ENCODE measurements at places on chromosomes 1 and 21.
A peak's percentile ranks its signal among the peaks of the same experiment; 100 is the strongest.

- DNase-seq, result no peak
Measured at GRCh38 chr1:236762410-236762809, 32.7 kb upstream of the MTR start.

DNA sequence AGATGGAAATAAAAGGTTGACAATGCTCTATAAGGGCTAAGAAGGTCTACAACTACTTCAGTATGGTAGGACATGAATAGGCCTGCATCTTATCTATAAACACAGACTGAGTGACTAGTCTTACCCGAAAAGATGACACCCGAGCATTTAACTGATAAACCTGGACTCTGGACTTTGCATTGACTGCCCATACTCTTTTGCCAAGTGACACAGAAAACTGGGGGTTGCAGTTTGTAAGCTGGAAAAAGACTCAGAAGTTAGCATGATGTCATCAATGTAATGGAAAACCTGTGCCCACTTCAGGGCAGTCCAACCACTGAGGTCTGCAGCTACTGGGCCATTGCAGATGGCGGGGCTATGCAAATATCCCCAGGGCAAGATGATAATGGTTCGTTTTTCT lies 258.3 kb upstream of the NEGR1 start:
- no peak for DNase-seq

DNA sequence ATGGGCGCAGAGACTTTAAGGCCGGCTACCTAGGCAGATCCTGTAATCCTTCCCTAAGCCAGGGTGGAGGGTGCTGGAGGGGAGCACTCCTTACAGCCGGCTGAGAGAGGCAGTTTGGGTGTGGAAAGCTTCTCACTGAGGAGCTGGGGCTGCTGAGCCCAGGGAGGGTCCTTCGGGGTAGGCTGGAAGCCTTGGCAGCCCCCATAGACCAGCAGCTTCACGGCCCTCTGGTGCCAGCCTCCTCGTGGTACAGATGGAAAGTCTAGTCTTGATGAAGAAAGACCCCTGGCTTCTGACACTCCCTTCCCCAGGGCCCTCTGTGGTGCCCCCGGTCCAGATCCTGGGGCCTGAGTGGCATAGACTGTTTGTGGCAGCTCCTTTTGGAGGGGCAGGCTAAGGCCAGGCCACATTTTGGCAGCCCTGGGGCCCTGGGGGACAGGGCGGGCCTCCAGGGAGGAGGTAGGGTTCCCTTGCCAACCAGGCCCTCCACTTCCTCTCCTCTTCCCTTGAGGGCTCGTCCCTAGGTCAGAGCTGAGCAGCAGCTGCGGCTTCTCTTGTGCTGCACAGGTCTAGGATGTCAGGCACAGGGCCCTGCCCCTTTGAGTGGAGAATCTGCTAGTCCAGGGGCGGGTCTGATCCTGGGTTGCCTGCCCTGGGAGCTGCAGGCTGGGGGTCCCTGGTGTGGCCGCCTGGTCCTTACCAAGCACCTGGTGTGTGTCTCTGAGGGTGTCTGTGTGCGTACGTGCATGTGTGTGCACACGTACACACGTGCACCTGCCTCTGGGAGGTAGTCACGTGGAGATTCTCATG lies 4.8 kb downstream of the AMPD2 start:
- peak; percentile 47 for DNase-seq

GRCh38 chr1:70706381-70707037 lies 295.4 kb downstream of the CTH start:
- DNase-seq, result no peak

GRCh38 chr1:114482585-114482984 lies 28.4 kb downstream of the TRIM33 start:
- DNase-seq, result peak; percentile 29

- no peak for DNase-seq
Measured at GRCh38 chr1:7159116-7159781, 374.0 kb downstream of the CAMTA1 start.

DNA sequence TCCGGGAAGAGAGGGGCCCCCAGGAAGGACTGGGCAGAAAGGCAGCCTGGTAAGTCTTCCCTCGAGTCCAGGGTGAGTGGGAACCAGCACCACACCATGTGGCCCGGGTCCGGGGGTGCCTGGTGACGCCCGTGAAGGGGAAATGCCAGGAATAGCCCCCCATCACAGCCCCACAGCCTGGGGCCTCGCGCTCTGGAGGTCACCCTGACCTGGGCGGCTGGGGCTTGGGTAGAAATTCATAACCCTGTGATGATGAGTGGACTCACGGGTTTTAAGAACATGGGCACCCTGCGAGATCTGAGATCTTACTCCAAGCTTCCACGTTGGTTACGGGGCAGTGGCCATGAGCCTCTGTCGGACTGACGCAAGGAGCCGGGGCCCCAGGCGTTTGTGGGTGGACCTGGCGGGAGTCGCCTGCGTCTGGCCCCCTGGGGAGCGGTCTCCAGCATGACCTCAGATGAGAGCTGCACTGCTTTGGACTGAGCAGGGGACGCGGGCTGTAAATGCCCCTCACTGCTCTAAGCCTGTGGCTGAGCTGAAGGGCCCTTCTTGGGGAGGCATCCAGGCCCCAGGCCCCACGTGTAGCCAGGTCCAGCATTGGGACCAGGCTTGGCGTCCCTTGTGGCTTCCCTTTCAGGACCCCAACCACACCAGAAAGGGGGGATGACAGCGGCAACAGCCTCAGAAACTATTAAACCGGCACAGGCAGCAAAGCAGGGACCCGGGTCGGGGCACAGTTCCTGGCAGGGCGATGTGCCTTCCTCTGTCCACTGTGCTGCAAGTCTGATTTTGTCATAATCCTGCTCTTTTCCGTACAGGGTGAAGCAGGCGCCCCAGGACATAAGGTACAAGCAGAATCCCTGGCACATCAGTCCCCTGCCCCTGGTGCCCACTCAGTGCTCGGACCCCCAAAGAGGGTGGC lies 60.0 kb downstream of the SLC19A1 start:
- no peak for DNase-seq

DNA sequence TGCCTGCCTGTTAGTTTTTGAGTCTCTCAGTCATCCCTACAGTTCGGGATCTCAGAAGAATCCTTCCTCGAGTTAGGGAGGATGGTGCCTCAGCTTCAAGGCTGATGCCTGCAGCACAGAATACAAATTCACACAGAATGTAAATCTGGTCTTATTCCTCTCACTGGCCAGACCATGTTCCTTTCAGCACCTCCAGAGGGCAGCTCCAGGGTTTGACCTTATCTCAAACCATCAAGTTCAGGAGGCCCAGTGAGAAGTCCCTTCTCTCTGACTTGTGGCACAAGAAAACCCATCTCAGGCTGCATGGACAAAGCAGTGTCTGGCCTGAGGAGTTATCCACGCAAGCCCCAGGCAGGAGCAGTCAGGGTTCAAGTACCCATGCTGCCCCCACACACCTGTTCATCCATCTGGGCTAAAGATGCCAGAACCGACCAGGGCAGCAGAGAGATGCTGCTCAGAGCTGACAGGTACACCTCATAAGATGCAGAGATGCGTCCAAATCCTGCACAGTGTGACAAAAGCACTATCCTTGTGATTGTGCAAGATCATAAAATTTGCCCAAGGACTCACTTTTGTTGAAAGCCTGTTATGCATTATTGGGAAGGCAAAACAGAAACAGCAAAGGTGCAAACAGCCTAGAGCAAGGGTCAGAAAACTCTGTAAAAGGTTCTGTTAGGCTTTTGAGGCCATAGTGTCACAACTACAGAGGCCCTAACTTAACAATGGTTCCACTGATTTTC lies 49.8 kb downstream of the BCAR3 start:
- peak; percentile 12 for DNase-seq

- no peak for DNase-seq
Measured at GRCh38 chr1:203361945-203362719, 11.2 kb upstream of the FMOD start.

DNA sequence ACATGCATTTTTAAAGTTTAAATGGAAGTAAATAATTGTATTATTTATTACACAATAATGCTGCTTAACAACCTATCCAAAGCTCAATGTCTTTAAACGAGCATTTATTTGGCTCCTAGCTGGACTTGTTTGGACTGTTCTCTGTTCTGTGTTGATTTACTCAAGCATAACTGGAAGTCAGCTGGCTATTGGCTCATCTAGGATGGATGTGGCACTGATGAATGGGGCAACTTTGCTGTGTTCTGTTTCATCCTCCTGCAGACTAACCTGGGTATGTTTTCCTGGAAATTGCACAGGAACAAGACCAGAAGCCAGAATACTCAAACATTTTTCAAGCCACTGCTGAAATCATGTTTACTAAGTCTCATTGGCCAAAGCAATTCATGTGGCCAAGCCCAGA lies 70.8 kb upstream of the HSD17B7 start:
- no peak for DNase-seq

GRCh38 chr1:76006234-76006633 lies 68.3 kb upstream of the ST6GALNAC3 start:
- DNase-seq, result no peak

DNA sequence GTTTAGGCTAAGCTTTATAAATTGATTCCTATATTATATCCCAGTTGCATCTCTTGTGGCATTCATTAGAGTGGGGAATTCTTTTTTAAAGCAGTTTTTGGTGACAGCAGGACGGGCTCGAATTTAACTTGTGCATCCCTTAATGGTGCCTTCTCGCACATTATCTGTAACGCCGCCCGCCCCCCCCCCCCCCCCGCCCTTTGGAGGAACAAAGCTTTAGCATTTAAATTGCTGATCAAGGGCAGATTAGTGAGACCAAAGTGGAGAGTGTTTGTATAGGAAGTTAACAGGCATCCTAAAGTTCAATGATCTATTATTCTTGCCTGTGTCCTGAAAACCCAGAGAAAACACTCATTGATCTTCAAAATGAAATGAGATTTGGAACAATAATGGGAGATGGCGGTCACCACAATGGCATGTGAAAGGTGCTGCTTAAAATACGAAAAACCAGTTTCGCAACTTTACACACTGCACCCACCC lies 2.2 kb downstream of the LMO4 start:
- DNase-seq, result no peak

DNA sequence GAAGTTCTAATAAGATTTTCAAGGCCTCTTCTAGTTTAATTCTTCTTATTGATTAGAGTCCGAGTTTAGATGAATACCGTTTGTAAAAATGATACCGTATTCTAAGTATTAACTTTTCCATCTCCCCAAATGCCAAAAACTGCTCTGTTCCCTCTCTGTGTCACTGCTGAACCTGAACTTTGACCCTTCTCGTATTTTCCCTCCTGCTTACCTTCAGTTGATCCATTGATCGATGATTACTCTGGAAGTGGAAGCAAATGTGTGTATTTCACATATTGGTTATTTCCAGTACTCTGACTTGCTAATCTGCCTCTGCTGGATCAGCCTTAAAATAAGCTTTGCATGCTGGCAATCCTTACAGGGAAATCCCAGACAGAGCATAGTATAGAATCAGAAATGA lies 68.5 kb downstream of the KIF1B start:
- no peak for DNase-seq

DNA sequence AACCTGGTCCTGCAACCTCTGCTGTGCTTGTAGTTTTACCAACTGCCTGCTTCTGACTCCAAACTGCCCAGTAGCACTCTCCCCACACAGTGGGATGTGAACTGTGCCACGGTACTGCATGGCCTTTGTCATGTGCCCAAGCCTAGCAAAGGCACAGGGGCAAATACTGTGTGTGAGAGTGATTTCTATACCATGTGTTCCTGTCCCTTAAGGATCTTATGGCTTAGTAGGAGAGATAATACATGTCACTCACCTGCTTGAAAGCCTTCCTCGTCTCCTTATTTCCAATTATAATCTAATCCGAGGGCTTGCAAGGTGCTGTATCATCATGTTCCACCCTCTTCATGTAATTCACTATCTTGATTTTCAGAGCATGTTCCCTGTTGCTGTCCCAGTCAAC lies 51.3 kb downstream of the UBE4B start:
- no peak for DNase-seq

- no peak for DNase-seq
Measured at GRCh38 chr1:28246427-28246832, 10.5 kb downstream of the ATP5IF1 start.

- no peak for DNase-seq
Measured at GRCh38 chr1:201098992-201099677, 13.1 kb downstream of the CACNA1S start.

GRCh38 chr1:39826583-39826982 lies 37.9 kb upstream of the BMP8B start:
- DNase-seq, result no peak

DNA sequence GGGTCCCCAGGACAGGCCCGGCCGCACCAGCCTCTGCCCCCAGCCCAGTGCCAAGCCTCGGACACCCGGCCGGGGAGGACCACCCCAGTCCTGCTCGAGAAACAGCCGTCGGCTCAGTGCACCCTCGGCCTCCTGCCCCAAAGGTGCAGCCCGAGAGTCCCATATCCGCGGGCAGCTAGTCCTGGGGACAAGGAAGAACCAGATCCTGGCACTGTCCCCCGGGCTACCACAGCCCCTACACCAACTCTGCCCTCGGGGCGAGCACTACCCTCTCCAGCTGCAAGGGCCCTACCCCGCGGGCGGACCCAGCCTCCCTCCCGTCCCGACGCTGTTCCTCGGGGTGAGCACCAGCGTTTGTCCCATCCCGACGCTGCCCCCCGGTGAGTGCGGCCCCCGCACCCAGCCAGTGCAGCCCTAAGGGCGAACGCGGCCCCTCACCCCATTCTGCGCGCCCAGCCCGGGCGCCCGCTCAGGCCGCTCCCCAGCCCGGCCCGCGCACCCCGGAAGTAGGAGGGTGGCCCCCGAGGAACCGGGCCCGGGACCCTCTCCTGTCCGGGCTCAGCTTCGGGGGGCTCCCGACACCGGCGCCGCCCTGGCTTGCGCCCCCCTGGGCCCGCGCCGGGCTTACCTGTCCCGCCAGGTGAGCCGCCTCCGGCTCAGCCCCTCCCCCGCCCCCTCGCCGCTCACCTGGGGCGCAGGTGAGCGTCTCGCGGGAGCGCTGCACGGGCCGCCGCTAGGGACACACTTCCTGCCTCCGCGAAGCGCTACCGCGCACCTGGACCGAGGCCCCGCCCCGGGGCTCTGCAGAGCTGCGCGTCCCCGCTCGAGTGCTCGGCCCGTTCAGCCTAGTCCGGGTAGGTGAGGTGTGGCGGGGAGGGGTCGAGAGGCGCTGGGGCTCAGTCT lies at the start of gene KDF1:
Gene KDF1, minus strand, starts transcription at position 747 of the 903 bp plus-strand sequence. CDS start 8,088 bp downstream, outside the sequence.
- DNase-seq, result no peak

DNA sequence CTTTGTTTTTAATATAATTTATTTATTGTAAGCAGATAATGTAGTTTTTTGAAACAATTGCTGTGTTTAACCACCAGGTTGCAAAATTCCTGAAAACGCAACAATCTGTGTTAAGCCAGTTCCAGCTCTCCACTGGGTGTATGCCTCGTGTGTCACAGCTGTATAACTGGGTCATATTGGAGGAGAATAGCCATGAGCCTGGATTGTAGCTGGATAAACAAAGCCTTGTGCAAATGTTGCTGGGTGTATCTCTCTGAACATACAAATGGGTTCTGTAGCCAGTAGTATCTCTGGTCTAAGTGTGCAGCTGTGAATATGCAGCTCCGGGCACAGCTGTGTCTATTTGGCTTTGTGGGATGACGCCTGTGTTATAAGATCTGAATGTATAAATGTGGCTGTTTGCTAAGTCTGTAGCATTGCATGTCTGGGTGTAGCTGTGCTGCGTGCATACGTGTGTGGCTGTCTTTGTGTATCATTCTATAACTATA lies 2.8 kb downstream of the TCEA3 start:
- no peak for DNase-seq

- DNase-seq, result no peak
Measured at GRCh38 chr1:27053977-27054753, 41.5 kb upstream of the TENT5B start.

Measured in GDM1 (cell line).